ENCODE measurements at places on chromosomes 13 and 19. TPM values are rescaled to one million over a fixed set of nuclear protein-coding genes. Genes with fewer than 3 reads are reported as not detected.

ZNF780B gene
- total RNA-seq = 15.2 TPM

ZNF540 gene
- 1.0 TPM for total RNA-seq

- no peak for DNase-seq
These were observed 60.5 kb downstream of the PCCA start for GRCh38 chr13:100149389-100149788.

GRCh38 chr19:35344511-35345031 lies 3.1 kb upstream of the FFAR1 start:
- DNase-seq = no peak

DNA sequence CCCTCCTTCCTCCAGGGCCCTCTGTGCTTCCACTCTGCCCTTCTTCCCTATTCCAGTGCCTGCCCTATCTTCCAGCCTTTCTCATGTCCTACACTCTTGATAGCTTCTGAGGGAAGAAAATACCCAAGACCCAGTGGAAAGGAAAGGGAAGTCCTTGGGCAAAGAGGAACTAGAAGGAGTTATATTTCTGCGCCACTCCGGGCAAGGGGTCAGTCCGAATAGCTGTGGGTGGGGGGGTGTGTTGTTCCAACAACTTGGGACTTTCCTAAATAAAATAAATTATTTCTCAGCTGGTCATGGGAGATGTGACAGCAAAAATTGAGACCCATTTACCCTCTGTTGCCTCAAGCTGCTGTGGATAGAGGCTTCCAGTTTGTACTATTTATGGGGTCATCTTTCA lies 23.2 kb downstream of the CABP5 start:
- DNase-seq = no peak

DNA sequence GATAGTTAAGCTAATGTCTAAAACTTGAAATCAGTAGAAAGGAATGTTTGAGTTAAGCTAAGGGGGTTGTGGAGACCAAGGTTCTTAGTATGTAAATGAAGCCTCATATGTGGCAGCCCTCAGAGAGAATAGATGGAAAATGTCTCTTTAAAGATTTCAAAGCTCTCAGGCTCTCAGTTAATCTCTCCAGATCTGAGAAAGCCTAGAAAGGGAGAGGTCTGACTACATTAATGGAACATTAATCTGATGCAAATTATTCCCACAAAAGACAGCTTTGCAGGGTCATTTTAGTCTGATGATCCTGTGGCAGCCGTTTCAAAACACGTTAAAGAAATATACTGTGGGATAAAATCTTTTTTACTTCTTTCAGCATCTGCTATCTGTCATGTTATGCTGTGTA lies 267.0 kb downstream of the SLC7A1 start:
- DNase-seq = no peak

GRCh38 chr19:49065905-49066512 lies 1.4 kb upstream of the NTF4 start:
- no peak for DNase-seq

DNA sequence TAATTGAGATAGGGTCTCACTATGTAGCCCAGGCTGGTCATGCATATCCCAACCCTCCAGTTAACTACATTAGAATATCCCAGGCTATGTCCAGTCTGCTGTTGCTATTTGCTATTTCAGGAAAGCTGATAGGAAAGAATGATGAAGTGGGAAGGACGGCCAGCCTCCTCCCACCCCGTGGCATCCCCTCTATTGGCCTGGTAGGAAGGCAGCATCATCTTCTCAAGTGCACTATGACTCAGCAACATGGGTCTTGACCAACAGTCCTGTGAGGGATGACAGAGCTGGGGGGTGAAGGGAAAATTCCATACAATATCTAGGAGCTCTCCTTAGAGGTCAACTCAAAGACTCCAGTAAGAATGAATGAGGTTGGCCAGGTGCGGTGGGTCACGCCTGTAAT lies 48.0 kb upstream of the ABCC4 start:
- DNase-seq = no peak

Data from activated T-cell treated with anti-CD3 and anti-CD28 coated beads, Interleukin-2, amount 50 U/mL, for 4 hours (primary cell).